ENCODE measurements at places on chromosomes 5 and 9. TPM values are rescaled to one million over a fixed set of nuclear protein-coding genes. Genes with fewer than 3 reads are reported as not detected.
A peak's percentile ranks its signal among the peaks of the same experiment; 100 is the strongest.

DNA sequence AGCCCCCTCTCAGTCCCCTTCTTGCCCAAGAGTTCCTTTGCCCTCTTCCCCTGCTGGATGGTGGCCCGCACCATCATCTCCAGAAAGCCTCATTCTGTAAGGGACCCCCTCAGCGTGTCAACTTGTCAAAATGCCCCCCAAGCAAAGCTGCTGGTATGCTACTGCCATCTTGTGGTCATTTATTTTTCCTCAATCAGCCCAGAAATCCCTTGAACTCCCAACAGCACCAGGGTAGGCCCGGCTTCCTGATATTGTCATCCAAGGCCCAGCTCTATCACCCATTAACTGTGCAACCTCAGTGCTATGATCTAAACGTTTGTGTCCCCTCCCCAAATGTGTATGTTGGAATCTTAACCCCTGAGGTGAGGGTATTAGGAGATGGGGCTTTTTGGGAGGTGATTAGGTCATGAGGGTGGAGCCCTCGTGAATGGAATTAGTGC lies 53.2 kb upstream of the FBXW11 start:
- no peak for DNase-seq

- DNase-seq: no peak
Observed at GRCh38 chr9:124295159-124295794, 37.5 kb downstream of the NEK6 start.

DNA sequence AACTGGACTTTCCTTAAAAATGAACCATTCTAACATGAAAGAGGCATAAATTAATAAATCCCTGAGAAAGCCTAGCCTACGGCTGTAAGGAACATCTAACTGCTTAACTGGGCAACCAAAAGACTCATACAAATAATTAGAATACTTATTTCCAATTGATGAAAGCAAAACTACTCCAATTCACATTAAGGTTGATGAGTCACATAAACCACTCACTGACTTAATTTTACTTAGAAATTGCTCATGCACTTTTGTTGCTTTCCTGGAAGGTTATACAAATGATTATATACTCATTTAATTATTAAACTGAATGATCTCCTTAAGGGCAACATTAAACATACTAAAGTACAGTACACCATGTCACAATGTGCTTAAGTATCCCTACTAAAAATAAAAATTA lies 101.9 kb downstream of the NFIB start:
- no peak for DNase-seq

Gene FCN1
- total RNA-seq: 3.1 TPM

DNA sequence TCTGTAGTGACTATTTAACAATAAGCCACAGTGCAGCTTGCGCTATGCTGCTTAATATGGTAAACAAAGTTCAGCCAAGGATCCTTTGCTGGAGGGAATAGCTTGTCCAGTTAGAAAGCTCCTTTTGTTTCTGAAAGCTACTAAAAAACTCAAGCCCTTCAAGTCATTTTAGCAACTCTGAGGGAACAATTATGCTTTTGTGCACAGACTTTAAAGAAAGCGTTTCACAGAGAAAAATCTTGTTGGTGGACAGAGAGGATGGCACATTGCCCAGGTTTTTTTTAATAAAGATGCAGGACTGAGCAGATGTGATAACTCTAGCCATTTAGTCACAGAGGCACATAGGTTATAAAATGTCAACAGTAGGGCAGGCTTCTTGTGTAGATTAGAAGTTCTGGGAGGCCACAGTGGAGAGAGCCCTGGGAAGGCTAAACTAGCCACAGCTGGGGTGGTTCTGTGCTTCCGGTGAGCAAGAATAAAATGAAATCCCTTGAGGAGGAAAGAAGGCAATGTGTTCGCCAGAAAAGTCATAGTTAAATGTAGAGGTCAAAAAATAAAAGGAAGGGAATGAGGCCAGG lies 63.4 kb downstream of the ALDH7A1 start:
- no peak for DNase-seq

DNA sequence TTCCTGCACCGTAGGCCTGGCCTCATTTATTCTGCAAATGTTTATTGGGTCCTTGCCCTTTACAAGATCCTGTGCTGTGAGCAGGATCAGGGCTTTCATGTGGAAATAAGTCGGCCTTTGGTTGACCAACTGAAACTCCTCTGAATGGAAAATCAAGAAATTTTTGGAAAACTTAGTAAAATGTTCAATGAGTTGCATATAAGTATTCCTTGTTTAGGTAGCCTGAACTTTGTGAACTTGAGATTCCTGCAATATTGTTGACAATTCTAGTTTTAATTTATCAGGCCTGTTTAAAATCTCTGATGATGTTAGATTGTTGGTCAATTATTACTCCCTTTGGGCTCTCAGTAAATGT lies 1.1 kb downstream of the MAML1 start:
- no peak for DNase-seq

GRCh38 chr5:126178521-126178920 lies 244.7 kb upstream of the GRAMD2B start:
- DNase-seq: peak; percentile 58

Gene DDX31
- total RNA-seq: 25.8 TPM

- no peak for DNase-seq
Observed at GRCh38 chr5:98602534-98603112, 170.8 kb upstream of the RGMB start.

Gene TTC39B
- 18.6 TPM for total RNA-seq

DNA sequence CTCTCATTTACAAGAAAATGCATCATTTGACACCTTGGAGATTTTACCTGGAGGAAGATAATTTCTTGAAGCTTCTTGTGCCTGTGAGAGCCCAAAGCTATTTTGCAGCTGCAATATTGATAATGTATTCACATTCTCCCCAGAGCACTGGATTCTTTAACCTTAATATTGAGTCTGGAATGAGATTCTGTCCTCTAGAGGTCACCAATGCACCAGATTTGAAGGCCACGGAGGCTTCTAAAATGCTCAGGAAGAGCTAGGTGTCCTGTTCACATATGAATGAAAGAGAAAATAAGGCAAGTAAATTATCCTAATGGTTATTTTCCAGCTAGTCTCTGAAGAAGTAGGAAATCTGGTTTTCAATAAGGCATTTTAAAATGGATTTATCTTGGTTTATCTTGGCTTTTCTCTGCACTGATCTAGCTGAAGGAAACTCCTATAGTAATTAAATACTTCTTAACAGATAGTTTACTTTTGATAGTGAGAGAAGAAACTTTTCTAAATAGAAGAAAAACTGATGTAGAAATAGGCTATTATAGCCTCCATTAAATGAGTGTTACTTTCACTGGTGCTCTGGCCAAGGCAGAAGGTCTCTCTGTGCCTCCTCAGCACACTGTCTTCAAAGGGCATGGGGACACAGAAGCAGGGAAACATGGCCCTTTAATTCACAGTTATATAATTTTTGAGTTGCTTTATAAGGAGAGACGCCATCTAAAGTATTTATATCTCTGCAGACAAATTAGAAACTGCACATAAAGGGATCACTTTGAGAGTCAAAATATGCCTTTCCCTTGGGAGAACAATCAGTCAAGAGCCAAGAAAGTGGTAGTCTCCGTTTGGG lies 297.0 kb upstream of the ACTBL2 start:
- DNase-seq: peak; percentile 55

DNA sequence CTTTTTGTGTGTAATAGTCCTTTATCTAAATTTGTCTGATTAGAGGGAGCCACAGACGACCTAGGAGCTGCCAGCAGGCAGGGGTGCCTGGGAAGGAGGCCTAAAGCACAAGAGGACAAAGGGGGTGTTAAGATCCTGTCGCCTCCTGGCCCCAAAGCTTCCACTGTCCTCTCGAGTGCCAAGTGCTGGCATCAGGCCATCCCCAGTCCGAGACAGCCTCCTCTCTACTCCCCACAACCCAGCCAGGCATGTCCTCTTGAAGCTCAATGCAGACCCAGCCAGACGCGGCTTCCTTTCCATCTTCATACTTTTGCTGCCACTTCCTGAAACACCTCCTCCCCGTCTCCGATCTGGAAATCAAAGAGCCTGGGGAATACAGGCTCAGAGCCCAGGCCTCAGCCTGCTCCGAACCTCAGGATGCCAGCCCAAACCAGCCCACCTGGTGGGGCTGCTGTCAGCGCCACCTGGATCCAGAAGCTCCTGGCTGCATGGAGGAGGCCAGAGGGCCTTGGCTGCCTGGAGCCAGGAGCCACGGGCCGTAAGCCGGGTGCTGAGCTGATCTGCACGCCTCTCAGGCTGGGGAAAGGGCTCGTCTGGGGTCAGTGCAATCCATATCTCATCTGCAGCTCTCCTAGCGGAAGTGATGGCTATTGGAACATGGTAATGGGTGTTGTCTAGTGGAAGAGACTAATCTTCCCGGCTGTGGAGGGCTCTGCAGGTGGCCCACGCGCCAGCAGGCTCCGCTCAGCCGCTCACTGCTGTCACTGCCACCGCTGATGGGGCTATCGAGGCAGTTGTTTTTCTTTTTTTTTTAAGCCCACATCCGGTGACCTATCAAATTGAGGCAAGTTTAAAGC lies 60.2 kb upstream of the FUBP3 start:
- no peak for DNase-seq
